Naive thymus-derived CD4-positive, alpha-beta T cell (primary cell): ENCODE measurements at places on chromosomes 2 and 18. TPM values are rescaled to one million over a fixed set of nuclear protein-coding genes. Genes with fewer than 3 reads are reported as not detected.

GRCh38 chr18:53551868-53552426, 672.5 kb downstream of the MBD2 start:
- DNase-seq = no peak

GRCh38 chr2:230459216-230459615, 43.2 kb downstream of the SP100 start:
- DNase-seq = no peak

DNA sequence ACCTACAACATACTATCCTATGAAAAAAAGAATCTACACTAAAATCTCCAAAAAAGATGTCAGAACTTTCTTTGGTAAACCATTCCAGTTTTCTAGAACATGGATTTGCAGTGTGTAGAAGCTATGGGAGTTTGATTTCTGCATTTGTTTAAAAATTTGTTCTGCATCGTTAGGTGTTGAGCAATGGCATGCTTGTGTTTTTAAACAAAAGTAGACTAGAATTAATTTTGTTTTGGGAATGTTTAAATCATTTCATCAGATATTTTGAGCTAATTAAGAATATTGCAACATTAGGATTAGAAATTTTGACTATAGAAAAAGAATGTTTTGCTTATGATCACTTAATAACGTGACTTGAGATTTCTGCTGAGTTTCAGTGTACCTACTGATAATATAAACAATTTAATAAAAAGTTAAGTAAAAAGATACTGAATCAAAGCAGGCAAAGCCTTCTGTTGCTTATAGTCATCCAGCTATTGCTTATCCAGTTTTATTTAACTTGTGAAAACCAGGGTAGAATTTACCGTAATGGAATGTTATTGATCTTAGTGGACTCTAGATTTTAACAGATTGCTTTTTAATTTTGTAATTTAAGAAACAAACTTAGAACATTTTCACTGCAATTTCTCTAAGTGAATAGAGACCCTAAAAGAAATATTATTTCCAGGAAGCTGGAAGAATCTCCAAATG, 7.2 kb upstream of the TMEM182 start:
- DNase-seq = no peak

DNA sequence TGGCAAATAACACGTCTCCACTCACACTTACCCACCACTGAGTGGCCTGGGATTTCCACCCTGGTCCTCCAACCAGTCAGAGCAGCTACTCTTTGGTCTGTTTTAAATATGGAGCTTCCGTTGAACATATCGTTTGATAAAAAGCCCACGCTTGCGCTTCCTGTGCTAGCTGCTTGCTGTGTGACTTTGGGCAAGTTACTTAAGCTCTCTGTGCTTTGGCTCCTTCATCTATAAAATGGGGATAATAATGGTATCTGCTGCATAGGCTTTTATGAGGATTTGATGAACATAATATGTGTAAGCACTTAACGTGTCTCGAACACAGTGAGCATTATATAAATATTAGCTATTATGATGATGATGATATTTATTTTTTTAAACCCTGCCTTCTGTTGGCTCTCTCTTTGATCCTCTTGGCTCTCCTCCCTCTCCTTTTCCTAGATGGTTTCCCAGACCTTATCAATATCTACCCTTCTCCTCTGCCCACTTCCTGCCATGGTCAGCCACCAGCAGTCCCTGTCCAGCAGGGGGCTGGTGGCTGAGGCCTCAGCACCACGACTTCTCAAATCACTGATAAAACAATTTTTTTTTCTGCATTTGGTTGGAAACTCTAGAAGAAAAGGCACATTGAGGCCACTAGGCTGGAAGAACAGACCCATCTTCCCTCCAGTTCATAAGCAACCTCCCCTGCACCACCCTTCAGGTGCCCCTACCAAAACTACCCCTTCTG, 191.9 kb downstream of the LOXHD1 start:
- DNase-seq = no peak

DNA sequence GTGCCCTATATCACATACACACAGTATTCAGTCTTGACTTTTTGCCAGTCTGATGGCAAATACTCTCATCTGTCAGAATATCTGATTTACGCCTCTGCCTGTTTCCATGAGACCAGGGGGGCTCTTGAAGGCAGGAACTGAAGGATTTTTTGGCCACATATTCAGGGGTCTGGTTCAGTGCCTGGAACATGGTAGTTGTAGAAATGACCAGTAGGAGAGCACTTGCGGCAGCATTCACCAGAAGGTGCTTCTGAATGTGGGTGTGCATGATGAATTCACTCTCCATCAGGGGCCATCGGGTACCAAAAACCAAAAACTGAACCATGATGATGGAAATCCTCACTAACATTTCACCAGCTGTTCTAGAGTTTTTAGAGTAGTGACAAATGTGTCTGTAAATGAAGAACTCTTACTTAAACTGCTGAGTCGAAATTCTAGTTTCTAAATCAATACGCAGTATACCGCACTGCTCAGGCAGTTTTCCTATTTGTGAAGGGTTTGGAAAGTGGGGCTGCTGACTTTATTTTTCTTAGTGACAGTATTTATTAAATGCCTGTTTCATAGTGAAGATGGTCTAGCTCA, 54.6 kb downstream of the MERTK start:
- no peak for DNase-seq

DNA sequence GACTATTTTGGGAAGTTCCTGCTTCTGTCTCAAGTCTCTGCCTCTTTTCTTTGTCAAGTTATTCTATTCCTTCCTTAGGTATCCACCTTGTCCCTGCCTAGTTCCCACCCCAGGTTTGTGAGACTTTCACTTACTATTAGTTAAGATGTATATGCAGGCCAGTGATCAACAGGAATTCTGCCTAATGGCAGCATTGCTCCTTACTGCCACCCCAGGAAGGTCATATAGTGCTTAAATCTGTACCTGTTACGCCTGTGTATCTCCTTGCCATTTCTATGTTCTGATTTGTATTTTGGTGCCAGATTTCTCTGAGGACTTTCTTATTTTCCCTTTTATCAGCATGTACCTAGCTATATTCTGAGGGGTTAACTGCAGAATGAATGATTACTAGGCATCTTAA, 746.0 kb upstream of the TMEFF2 start:
- no peak for DNase-seq

DNA sequence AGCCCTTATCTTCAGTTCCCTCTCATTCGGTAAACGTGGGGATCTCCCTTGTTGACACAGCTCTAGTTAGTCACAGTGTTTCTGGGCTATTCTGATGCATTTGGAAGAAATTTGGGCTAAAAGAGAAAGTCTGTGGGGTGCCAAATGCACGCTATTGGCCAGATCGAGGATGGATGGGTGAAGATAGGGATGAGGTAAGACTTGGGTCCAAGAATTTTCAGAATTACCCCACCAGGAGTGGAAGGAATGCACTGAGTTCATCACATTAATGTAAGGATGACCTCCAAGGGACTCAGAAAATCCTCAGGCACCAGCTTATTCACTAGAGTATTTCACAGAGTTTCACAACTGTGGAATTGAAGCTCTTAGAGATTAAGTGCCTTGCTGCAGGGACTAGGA, 49.3 kb downstream of the NRP2 start:
- no peak for DNase-seq

- no peak for DNase-seq
Measured at GRCh38 chr2:69086466-69086865, 73.5 kb downstream of the ANTXR1 start.

GRCh38 chr2:207896525-207897285, 127.0 kb upstream of the FZD5 start:
- no peak for DNase-seq

DNA sequence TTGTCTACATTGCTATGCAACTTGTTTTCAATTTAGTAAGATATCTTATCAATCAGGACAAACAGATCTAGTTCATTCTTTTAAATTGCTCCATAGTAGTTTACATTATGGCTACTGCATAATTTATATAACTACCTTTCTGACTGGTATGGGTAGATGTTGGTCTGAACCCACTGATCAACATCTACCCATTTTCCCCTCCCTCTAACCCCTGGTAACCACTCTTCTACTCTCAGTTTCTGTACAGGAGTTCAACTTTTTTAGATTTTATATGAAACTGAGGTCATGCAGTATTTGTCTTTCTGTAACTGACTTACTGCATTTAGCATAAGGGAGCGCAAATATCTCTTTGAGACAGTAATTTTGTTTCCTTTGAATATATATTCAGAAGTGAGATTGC, 73.2 kb downstream of the ITSN2 start:
- no peak for DNase-seq

- no peak for DNase-seq
Measured at GRCh38 chr2:124985270-124985669, 960.2 kb downstream of the CNTNAP5 start.

GRCh38 chr2:162172802-162173370, 20.8 kb upstream of the GCG start:
- DNase-seq = no peak

ABCG8 gene
- polyA plus RNA-seq = not detected

DSG4 gene
- polyA plus RNA-seq = not detected

RPRM gene
- 0.17 TPM for polyA plus RNA-seq

IL1B gene
- not detected for polyA plus RNA-seq
